ENCODE measurements at places on chromosomes 5 and 9. TPM values are rescaled to one million over a fixed set of nuclear protein-coding genes. Genes with fewer than 3 reads are reported as not detected.

FOXD4L6 gene
- total RNA-seq, result not detected

GRXCR2 gene
- not detected for total RNA-seq

ERAP2 gene
- total RNA-seq, result 122 TPM

CKMT2 gene
- total RNA-seq, result not detected

EQTN gene
- not detected for total RNA-seq

DMRTA1 gene
- not detected for total RNA-seq

PTPA gene
- total RNA-seq, result 111 TPM

LRRC26 gene
- total RNA-seq, result not detected

PKD2L2 gene
- not detected for total RNA-seq

NR6A1 gene
- 0.10 TPM for total RNA-seq

NRG2 gene
- total RNA-seq, result not detected

TRPM3 gene
- not detected for total RNA-seq

FCN1 gene
- total RNA-seq, result not detected

SECISBP2 gene
- 43.4 TPM for total RNA-seq

CDH6 gene
- not detected for total RNA-seq

NMUR2 gene
- total RNA-seq, result not detected

APC gene
- total RNA-seq, result 21.5 TPM

TICAM2 gene
- total RNA-seq, result 1.4 TPM

ENHO gene
- total RNA-seq, result not detected

HAVCR2 gene
- 34.7 TPM for total RNA-seq

IDNK gene
- 7.8 TPM for total RNA-seq

ZNF483 gene
- total RNA-seq, result 2.4 TPM

PCDHGA5 gene
- total RNA-seq, result 0.05 TPM

PCDHGA4 gene
- total RNA-seq, result not detected

GLIPR2 gene
- total RNA-seq, result 58.4 TPM

HEMGN gene
- 2.2 TPM for total RNA-seq

SKIC3 gene
- 74.9 TPM for total RNA-seq

GALT gene
- total RNA-seq, result 114 TPM

GDA gene
- not detected for total RNA-seq

ORM2 gene
- total RNA-seq, result not detected
